Adrenal gland (tissue), 19 donors: ENCODE measurements at places on chromosomes 2 and 18. TPM values are rescaled to one million over a fixed set of nuclear protein-coding genes. Genes with fewer than 3 reads are reported as not detected.

DNA sequence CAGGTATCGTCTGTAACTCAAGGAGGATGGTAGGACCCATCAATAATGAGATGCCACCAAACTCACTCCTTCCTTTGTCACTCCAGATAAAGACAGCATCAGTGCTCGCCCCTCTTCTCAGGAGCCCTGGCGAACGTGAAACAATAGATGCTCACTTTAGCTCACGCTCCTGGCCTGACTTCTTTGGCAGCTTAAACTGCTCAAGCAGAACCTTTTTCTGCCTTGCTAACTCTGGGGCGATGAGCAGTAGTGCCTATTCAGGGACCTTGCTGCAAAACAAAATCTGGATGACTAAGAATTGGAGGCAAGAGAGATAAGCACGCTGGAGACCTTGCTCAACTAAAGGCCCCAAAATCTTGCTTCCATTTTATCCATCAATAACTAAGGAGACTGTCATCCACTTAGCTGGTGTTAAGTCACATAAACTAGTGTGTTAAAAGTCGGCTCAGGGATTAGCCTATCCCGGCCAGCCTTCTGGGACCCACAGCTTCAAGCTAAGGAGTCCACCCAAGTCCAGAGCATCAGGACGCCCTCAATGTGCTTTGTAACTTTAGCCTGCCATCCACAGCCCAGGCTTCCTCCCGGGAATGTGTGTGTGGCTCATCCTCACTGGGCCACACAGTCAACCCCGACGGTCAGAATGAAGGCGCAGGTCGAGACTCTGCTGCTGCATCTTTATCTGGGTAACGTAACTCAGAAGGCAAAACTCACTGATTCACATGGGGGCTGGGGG is 38.9 kb downstream of the ZNF516 start:
- peak; percentile 63 for DNase-seq

GRCh38 chr2:157443795-157444640 is at the start of gene CYTIP:
TSS of gene CYTIP (minus strand) at chr2:157444089. CDS start at chr2:157444020, 69 bp downstream.
- DNase-seq, result peak; percentile 52

DNA sequence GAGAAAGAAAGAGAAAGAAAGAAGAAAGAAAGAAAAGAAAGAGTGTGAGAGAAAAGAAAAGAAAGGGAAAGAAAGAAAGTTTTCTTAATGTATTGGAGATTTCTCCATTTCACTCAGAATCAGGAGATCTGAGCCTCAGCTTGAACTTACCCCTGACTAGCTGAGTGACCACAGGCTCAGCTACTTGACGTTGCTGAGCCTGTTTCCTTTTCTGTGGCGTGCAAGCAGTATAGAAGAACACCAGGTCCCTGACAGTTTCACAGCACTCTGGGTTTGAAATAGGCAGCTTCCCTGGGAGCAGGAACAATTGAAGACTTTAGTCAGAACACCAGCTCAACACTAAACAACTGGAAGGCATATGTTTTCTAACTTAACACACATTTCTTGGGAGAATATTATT is 44.7 kb downstream of the MARCO start:
- DNase-seq, result no peak

The TUBA3E gene
- not detected for total RNA-seq

The CHST10 gene
- 11.9 TPM for total RNA-seq
